Activated naive CD8-positive, alpha-beta T cell treated with anti-CD3 and anti-CD28 coated beads, Interleukin-2, amount 50 U/mL, for 24 hours (primary cell): ENCODE measurements at places on chromosomes 2 and 18.
A peak's percentile ranks its signal among the peaks of the same experiment; 100 is the strongest.

DNA sequence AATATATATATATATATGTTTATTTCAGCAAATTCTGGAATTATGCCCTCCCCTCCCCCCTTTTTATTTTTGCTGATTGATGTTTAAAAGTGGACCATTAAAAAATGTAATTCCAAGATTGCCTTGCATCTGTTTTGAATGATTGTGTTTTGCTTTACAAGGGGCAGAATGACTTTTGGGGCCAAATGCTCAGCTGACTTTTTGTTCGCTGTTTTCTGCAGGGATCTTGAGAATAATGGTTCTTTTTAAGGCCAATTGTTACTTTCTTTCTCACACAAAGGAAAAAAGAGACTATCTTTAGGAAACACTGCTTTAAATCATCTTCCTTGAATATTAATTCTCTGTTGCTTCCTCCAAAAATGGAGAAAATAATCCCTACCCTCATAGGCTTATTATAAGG is 95.9 kb downstream of the FMNL2 start:
- no peak overlapping the region for H3K4me3 ChIP-seq
- DNase-seq = no peak
- H3K4me1 ChIP-seq = no peaks in the 10 kb centered on the region
- H3K27me3 ChIP-seq = peaks cover 2% of the 10 kb centered on the region

- no peaks in the 10 kb centered on the region for H3K36me3 ChIP-seq
- DNase-seq = no peak
- H3K4me1 ChIP-seq = no peaks in the 10 kb centered on the region
- H3K27me3 ChIP-seq = no peaks in the 10 kb centered on the region
Observed at GRCh38 chr2:21331625-21332370, 208.0 kb downstream of the TDRD15 start.

DNA sequence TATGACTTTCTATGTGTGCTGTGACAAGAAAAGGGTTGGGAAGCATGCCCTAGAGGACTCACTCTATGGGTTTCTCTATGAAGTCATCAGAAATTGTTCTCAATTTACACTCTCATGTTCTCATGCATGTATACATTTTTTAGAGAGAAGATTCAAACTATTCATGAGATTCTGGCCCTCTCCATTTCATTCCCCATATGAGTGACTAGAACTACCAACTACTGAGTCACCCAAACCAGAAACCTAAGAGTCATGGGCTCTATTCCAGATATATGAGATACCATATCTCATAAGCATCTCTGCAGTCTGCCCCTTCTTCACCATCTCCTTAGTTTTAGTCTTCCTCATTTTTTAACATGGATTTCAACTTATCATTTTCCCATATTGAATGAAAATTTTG is 87.7 kb downstream of the EXOC6B start:
- no peaks in the 10 kb centered on the region for H3K4me1 ChIP-seq
- H3K4me3 ChIP-seq = no peak overlapping the region
- no peak overlapping the region for H3K27ac ChIP-seq
- no peak for DNase-seq

DNA sequence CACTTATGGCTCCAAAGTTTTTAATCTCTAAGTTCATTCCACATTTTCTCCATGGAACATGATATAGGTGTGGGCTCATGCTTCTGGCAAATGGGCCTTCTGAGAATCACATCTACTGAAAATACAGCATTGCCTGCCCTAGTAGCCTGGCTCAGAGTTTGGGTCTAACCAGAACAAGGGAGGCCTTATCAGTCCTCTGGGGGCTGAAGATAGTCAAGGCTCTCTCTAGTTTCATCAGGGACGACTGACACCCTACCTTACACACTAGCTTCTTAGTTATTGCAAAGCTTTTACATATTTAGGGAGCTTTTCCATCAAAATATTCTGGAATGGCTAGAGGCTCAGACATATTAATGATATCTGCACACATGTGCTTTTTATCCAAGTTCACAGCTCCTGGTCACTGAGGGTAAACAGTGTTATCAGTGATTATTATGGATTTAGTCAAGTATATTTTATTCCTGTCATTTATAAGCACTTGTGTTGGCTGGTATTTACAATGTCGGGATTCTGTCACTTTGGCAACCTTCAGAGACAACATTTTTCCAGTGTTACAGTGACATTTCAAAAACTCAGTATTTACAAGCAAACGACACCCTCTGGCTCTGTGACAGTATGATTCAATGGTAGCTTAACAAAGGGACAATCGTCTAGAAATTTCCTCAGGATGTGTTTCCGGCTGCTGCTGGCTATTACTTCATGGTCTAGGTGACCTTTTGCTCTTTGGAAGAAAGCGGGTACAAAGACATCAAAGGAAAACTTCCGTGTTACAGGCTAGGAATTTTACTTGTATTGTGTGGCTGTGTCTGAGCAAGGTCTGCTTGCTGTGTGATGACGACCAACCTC is 200.6 kb downstream of the TCF4 start:
- H3K27me3 ChIP-seq = no peaks in the 10 kb centered on the region
- no peaks in the 10 kb centered on the region for H3K36me3 ChIP-seq
- peaks cover 3% of the 10 kb centered on the region for H3K4me1 ChIP-seq
- H3K27ac ChIP-seq = no peak overlapping the region

DNA sequence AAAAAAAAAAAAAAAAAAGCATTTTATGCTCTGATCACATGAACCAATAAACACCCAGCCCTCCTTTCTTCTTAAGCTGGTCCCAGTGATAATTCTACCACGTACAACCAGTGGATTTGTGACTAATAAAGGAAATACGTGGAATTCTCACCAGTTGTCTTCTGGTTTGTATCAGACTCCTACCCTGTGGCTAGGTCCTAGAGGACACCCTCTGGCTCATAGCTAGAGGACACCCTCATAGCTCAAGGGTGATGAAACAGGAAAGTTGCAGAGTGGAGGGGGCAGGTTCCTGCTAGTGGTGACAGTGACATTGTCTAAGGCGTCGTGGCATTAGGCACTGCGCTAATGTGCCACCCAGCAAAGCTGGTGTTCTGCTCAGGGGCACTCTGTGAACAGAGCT is 167.8 kb downstream of the BCL11A start:
- no peaks in the 10 kb centered on the region for H3K36me3 ChIP-seq
- no peaks in the 10 kb centered on the region for H3K27me3 ChIP-seq
- no peak overlapping the region for H3K27ac ChIP-seq
- no peaks in the 10 kb centered on the region for H3K4me1 ChIP-seq
- no peak for DNase-seq
- no peak overlapping the region for H3K4me3 ChIP-seq

DNA sequence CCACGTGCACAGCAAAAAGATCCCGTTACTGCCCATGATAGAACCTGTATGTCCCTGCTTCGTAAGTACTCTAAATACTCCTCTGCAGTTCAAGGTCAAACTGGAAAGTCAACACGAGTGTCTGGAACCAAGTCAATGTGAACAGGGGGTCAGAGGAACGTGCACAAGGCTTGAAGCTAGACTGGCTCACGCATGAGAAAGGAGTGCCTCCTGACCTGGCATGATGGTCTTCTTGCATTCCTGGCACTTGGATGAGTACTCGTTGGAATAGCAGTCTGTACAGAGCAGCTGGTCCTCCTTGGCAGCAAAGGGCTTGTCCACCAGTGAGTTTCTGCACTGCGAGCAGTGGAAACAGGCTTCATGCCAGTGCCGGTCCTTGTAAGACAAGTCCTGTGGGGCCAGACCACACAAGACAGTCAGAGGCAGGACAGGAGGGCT is 25.5 kb downstream of the FHL2 start:
- peaks cover 11% of the 10 kb centered on the region for H3K4me1 ChIP-seq
- no peak overlapping the region for H3K27ac ChIP-seq
- H3K36me3 ChIP-seq = peaks cover 5% of the 10 kb centered on the region

DNA sequence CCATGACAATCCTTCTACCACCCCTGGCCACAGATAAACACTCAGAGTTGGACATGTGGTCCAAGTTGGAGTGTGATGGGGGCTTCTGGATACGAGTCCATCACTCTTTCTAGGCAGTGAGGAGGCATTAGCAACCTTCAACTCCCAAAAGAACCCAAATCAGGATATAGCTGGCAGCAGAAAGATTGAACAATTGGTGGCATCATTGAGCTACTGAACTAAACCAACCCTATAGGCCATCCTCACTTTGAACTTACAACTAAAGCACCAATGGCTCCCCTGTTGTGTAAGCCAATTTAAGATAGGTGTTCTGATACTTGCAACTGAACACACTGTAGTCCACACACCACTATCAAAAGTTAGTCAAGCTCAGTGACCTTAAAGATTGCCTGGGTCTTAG is 24.0 kb upstream of the MARCO start:
- peaks cover 1% of the 10 kb centered on the region for H3K4me1 ChIP-seq
- H3K36me3 ChIP-seq = no peaks in the 10 kb centered on the region
- no peaks in the 10 kb centered on the region for H3K27me3 ChIP-seq
- H3K4me3 ChIP-seq = no peak overlapping the region
- DNase-seq = no peak

- no peaks in the 10 kb centered on the region for H3K27me3 ChIP-seq
- H3K27ac ChIP-seq = no peak overlapping the region
- peaks cover 6% of the 10 kb centered on the region for H3K4me1 ChIP-seq
- DNase-seq = no peak
- no peak overlapping the region for H3K4me3 ChIP-seq
- H3K36me3 ChIP-seq = no peaks in the 10 kb centered on the region
Observed at GRCh38 chr2:221106241-221106640, 465.9 kb downstream of the EPHA4 start.

- peaks cover 78% of the 10 kb centered on the region for H3K4me1 ChIP-seq
- peak overlapping the region; percentile 47 for H3K27ac ChIP-seq
- H3K36me3 ChIP-seq = no peaks in the 10 kb centered on the region
- H3K4me3 ChIP-seq = no peak overlapping the region
Observed at GRCh38 chr2:8520791-8521344, 161.0 kb upstream of the ID2 start.

GRCh38 chr2:97788986-97789644 is 75.7 kb downstream of the ZAP70 start:
- no peak for DNase-seq
- no peaks in the 10 kb centered on the region for H3K27me3 ChIP-seq
- H3K4me1 ChIP-seq = no peaks in the 10 kb centered on the region
- no peak overlapping the region for H3K27ac ChIP-seq
- H3K4me3 ChIP-seq = no peak overlapping the region

DNA sequence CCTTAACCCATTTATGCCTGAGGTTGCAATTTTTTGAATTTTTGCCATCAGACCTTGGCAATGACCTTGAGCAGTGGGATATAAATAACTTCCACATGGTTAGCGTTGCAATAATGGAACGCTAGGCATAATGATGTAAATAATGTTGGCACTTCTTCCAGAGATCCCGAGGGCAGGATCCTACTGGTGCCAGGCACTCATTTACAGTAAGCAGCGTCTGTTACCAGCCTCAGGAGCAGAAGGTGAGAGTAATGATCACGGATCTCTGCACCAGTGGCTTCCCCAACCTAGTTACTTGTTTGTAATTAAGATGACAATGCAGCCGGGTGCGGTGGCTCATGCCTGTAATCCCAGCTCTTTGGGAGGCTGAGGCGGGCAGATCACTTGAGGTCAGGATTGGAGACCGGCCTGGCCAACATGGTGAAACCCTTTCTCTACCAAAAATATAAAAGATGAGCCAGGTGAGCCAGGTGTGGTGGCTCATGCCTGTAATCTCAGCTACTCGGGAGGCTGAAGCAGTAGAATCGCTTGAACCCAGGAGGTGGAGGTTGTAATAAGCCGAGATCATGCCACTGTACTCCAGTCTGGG is 41.9 kb downstream of the CPO start:
- no peak for DNase-seq
- H3K36me3 ChIP-seq = no peaks in the 10 kb centered on the region
- peaks cover 11% of the 10 kb centered on the region for H3K4me1 ChIP-seq
- H3K27ac ChIP-seq = no peak overlapping the region

- H3K4me1 ChIP-seq = peaks cover 6% of the 10 kb centered on the region
- no peak overlapping the region for H3K4me3 ChIP-seq
- no peak for DNase-seq
- no peak overlapping the region for H3K27ac ChIP-seq
- H3K36me3 ChIP-seq = no peaks in the 10 kb centered on the region
Observed at GRCh38 chr2:219622472-219622871, 5.0 kb upstream of the SLC4A3 start.

DNA sequence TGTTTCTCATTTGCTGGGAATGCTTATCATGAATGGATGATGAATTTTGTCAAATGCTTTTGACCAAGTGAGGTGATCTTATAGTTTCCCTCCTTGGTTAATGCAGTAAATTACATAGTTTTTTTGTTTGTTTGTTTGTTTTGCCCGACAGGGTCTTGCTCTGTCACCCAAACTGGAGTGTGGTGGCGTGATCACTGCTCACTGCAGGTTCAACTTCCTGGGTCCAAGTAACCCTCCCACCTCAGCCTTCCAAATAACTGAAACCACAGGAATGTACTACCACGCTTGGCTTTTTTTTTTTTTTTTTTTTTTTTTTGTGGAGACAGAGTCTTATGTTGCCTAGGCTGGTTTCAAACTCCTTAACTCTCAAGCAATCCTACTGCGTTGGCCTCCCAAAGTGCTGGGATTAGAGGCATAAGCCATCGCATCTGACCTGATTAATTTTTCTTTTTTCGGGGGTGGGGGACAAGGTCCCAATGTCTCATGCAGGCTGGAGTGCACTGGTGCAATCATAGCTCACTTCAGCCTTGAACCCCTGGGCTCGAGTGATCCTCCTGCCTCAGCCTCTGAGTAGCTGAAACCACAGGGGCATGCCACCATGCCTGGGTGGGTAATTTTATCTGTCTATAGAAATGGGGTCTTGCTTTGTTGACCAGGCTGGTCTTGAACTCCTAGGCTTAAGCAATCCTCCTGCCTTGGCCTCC is 48.6 kb downstream of the SMAD2 start:
- H3K36me3 ChIP-seq = peaks cover 62% of the 10 kb centered on the region
- no peak overlapping the region for H3K27ac ChIP-seq
- no peak overlapping the region for H3K4me3 ChIP-seq
- H3K4me1 ChIP-seq = peaks cover 35% of the 10 kb centered on the region
- no peak for DNase-seq
- no peaks in the 10 kb centered on the region for H3K27me3 ChIP-seq

DNA sequence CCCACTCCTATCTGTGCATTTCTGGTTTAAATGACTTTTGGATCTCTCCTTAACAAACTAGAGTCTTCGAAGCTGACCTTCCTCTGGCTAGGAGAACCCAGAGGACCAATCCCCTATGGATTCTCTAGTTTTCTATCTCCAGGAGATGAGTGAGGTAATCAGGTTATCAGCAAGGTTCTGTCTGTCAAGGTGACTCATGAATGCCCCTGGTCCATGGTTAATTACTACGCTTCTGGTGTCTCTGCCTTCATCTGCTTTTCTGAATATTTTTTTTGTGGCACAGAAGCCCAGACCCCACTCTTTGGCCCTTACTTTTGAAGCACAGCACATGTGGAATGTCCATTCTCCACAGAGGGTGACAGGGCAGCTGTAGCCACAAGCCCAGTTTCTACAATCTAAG is 897.9 kb upstream of the KLHL29 start:
- no peaks in the 10 kb centered on the region for H3K36me3 ChIP-seq
- H3K27ac ChIP-seq = no peak overlapping the region
- H3K27me3 ChIP-seq = no peaks in the 10 kb centered on the region
- no peak overlapping the region for H3K4me3 ChIP-seq
- DNase-seq = no peak

GRCh38 chr2:98852932-98853331 is 83.1 kb downstream of the CRACDL start:
- DNase-seq = no peak
- peaks cover 13% of the 10 kb centered on the region for H3K27me3 ChIP-seq
- peaks cover 3% of the 10 kb centered on the region for H3K36me3 ChIP-seq
- no peaks in the 10 kb centered on the region for H3K4me1 ChIP-seq
